ENCODE measurements at places on chromosomes 5 and 9.
A peak's percentile ranks its signal among the peaks of the same experiment; 100 is the strongest.

GRCh38 chr9:132631685-132632084 is 38.1 kb downstream of the DDX31 start:
- no peak for DNase-seq

DNA sequence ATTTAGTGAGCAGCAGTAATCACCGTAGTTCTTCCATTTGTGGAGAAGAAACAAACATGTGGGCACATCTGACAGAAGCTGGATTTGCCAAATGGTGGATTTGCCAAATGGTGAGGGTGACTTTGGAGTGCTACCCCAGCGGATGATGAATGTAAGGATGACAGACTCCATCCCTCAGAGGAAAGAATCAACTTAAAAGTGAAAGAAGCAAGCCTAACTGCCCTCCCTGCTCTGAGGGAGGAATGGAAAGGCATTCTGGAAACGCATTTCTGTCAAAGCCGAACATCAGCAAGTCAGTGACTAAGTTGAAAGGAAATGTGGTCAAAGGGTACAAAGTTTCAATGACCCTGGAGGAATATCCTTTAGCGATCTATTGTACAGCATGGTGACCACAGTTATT is 143.5 kb downstream of the GPBP1 start:
- no peak for DNase-seq

DNA sequence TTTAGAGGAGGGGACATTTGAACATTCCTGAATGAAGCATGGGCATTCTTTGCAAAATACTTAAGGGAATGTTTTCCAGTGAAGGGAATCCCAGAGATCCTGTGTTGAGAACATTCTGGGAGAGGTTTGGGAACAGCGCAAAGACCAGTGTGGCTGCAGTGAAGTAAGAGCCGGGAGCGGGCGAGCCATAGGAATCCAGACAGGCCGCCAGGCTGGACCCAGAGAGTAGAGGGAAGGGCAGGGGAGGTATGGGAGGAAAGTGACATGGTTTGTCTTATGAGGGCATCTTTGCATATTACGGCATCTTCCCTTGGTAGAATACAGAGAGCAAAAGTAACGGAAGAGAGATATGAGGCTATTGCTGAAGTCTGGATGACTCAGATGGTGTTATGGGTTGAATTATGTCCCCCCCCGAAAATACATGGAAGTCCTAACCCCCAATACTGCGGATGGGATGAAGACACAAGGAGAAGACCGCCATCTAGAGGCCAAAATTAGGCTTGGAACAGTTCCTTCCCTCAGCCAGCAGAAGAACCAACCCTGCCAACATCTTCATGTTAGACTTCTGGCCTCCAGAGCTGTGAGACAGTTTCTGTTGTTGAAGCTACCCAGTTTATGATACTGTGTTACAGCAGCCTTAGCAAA is 268.2 kb downstream of the MAST4 start:
- peak; percentile 20 for DNase-seq

DNA sequence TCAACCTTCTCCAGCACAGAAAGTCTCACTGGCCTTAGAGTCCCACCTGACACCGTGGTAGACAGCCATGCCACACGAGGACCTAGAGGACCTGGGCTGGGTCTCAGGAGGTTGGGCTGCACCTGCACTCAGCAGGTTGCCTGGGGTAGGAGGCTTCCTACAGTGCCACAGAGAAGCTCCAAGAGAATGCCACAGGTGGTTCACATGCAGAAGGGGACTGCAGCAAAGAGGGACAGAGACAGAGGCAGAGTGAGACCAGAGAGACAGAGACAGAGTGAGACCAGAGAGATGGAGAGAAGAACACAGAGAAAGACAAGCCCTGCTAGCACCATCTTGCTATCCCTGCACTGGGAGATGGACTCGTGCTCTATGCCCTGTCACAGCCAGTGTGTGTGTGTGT is 5.7 kb downstream of the CAMK2A start:
- DNase-seq: no peak

DNA sequence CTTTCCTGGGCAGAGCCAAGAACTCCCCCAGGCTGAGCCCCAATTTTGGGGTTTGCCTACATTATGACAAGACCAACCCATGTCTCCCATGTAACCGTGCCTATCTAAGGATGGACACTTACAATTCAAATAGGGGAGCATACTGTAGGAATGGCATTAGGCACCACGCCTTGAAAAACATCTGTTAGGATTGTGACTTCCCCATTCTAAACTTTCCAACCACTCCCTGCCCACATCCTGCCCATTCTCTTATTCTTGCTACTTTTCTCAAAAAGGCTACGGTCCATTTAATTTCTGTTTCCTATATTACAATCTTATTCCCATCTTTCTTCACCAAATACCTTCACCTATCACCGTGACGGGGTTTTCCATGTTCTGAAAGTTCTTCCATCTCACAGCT is 99.2 kb downstream of the LPAR1 start:
- DNase-seq: no peak

GRCh38 chr9:94872891-94873511 is 146.5 kb downstream of the AOPEP start:
- DNase-seq: no peak

GRCh38 chr5:6961123-6961522 is 247.9 kb downstream of the TENT4A start:
- no peak for DNase-seq

DNA sequence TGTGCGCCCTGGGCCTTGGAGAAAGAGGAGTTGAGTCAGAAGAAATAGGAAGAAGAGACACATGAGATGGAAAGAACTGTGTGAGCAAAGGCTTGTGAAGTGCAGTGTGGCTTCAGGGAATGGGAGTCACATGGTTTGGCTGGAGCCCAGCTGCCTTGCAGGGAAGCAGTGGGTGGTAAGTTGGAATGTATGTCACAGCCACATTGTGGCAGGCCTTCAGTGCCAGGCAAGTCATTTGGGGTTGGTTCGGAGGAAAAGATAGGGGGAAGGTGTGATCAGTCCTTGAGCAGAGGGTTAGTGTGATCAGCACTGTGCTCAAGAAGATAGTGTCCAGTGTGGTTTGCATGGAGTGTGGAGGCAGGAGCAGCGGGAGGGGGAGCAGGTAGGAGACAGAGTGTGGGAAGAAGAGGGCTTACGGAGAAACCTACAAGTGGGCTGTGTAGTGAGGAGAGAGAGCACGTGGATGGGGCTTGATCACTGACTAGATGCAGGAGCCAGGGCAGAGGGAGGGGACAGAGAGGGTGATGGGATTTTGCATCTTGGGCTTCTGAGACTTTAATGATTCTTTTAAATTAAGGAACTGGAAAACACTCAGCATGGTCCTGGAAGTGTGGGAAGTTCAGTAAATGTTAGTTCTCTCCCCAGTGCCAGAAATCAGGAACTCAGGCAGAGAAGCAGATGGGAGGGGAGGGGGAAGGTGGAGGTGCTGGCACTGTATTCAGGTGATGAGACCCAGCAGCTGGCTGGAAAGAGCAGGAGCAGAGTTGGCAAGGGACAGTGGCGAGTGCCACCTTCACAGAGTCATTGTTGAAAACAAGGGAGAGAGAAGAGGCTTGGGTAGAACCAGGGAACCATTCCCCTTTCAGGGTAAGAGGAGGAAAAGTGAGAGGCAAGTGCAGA is 46.6 kb downstream of the ARHGAP26 start:
- no peak for DNase-seq

- no peak for DNase-seq
Observed at GRCh38 chr9:131346559-131346958, 47.3 kb upstream of the PRRC2B start.

DNA sequence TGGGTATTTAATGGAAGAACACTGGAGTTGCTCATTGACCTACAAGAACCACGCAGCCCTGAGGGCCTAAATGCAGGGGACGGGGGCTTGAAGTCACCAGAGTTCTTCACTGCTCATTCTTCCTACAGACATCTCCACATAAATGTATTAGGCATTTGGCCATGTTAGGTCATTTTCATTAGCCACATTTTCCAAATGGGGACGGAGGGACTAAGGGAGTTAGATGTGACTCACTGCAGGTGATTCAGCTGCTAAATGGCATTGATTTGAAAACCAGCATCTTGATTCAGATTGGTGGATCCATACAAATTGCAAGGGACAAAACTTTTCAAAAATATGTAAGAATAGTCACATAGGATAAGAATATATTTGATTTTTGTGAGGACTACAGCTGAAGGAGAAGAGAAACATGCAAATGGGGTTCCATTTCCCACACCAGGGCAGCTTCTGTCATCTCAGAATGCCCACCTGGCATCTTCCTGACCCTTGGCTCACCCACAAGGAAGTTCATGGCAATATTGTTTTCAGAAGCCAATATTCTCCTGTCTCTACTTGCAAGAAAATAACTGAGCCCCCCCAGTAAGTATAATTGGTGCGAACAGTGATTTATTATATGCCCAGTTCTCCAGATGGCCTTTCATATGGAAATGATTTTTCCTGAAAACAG is 264.8 kb downstream of the DOCK8 start:
- DNase-seq: no peak

DNA sequence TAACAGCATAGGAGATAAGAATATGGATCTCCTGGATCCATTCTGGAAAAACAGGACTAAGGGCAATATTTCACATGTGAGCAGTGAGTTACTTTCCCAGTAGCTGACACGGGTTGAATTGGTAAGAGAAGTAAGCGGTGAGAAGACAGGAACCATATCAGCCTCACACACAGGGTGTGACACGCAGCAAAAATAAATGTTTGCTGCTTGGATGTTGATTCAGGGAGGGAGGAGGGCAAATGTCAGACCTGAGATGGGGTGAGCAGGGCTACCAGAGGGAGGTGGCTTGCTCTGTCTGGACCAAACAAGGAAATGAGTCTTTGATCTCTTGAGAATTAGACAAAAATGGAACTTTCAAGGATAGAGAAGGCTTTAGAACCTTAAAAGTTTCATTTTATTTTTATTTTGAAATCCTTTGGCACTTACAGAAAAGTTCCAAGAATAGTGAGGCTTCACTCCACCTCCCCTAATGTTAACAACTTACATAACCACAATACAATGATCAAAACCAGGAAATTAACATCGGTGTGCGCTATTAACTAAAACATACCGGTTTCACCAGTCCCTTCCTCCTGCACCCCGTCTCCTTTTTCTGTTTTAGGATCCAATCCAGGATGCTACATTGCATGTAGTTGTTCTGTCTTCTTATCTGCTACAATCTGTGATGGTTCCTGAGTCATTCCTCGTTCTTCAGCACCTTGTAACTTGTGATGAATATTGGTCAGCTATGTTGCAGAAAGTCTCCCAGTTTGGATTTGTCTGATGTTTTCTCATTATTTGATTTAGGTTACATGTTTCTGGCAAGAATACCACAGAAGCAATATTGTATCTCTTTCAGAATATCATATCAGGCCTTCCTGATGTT is 20.5 kb upstream of the ARHGEF28 start:
- DNase-seq: no peak

DNA sequence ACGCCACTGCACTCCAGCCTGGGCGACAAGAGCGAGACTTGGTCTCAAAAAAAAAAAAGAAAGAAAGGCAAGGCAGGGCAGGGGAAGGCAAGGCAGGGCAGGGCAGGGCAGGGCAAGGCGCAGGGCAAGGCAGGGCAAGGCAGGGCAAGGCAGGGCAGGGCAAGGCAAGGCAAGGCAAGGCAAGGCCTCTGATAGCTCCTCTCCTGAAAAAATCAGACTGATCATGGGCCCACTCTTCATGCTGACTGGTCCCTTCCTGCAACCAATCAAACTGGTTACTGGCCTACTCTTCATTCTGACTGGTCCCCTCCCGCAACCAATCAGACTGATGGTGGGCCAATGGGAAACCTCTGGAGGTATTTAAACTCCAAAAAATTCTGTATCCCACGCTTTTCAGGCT is 3.4 kb upstream of the ZBTB5 start:
- DNase-seq: no peak

DNA sequence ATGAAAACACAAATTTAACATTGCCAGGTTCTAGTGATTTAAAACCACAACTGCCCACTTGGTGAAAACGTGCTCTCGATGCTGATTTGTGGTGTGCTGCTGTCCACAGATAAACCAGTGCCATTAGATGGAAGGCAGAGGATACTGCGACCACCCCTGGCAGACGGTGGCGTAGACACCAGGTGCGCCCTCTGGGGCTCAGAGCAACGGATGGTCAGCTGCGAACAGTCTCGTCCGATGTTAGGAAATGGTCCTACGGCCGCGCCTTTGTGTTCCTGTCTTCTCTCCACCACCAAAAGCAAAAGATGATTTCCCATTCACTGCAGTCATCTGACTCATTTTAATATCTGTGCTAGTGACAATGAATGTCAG is 43.2 kb downstream of the UBE2QL1 start:
- DNase-seq: no peak

GRCh38 chr9:95605101-95605500 is 88.3 kb upstream of the PTCH1 start:
- no peak for DNase-seq

DNA sequence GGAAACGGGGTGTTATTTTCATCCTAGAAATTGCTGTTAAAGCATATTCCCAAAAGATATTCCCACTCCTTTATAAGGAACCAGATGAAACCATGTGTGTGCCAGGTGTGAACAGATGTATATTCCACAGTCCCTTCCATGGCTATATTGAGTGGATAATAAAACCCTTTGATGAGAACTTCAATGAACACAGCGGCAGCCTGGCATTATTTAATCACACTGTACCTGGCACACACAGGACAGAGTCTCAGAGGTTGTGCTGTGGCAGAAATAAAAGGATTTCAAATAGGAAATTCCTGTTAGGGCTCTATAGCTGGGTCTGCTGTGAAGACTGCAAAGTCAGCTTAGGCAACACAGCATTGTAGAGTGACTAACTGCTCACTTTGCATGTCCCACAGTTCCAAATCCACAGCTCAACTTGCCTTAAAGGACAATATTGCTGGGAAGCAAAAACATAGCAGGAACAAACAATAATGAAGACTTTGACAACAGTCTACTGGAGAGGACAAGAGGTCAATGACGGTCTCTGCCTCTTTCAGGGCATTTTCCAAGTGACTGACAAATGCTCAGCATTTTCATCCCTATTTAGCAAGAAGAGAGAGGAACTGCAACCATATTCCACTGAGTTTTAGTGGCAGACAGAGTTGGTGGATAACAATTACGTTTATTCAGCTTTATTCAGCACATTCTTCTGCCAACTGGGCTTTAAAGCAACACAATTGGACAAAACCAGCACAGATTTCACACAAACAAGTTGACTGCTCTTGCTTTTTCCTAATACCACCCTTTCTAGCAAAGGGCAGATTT is 255.7 kb upstream of the RGMB start:
- no peak for DNase-seq

DNA sequence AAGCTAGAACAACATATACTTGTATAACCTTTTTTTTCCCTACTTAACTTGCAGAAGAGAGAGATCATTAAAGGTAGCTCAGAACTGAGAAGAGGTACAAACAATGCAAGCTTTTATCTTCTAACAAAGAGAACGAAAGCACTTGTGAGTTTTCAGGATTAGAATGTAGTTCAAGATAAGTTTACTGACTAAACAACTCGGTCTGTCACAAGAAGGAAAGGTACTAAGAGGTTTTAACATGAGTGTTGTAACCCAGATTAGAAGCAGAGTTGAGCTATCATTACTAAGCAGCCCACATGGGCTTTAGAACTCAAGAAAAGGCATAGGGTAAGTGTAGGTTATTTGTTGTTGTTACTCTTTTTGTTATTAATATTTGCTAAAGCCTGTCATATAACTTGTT is 25.2 kb downstream of the GIN1 start:
- no peak for DNase-seq

GRCh38 chr5:72035831-72036230 is 71.4 kb upstream of the MAP1B start:
- DNase-seq: no peak
